Stimulated activated CD8-positive, alpha-beta memory T cell treated with anti-CD3 and anti-CD28 coated beads, Interleukin-2, amount 100 ng/mL, for 1 hour (primary cell): ENCODE measurements at places on chromosomes 1 and 21.

GRCh38 chr1:168365719-168366479 is 85.2 kb downstream of the TBX19 start:
- no peak for DNase-seq

DNA sequence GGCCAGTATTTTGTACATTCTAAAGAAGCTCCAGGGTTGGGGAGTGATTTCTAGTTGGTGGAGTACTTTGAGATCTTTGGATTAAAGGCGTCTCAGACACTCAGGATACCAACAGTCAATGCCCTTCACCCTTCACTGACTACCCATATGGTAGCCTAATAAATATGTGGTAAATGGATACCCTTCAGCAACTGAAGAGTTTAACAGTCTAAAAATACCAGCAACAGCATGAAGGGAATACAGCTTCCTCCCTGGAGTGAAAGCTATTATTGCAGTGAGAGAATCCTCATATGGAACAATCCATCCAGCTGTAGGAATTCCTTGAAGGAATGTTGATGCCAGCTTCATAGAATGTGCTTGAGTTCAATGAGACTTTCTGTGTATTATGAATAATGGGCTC is 26.8 kb downstream of the DNAJC11 start:
- DNase-seq: no peak

DNA sequence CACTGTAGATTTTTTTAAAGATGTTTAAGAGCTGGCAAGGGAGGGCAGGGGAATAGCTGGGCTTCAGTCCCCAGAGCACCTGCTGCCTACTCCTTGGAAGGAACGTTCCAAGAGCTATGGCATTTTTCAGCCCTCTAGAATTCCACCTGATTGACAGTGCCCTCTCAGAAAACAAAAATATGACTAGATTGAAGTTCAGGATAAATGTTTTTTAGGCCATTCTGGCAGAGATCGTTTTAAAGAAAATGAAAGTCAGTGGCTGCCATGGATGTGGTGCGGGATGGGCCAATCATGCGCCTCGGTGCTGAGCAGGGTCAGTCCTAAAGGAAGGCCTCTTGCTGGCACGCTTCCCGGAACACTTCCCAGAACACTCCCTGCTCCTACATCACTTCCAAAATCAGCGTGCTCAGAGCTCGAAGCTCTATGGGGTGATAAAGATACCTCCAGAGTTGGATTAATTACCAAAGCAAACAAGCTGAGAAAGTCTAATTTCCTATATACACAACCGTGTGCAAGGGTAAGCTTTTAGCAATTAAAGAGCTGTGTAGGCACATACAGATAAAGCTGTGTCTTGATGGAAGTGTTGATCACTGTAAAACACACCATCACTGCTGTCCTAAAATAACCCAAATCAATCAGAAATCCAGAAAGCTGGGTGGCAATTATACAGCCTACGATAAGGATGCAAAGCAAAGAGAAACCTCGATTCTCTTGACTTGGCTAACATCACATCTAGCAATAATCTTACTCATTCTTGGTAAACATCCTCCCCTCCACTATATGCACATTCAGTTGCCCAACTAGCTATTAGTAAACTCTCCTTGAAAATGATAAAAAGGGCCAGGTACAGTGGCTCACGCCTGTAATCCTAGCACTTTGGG is 34.6 kb downstream of the TGFBR3 start:
- no peak for DNase-seq

DNA sequence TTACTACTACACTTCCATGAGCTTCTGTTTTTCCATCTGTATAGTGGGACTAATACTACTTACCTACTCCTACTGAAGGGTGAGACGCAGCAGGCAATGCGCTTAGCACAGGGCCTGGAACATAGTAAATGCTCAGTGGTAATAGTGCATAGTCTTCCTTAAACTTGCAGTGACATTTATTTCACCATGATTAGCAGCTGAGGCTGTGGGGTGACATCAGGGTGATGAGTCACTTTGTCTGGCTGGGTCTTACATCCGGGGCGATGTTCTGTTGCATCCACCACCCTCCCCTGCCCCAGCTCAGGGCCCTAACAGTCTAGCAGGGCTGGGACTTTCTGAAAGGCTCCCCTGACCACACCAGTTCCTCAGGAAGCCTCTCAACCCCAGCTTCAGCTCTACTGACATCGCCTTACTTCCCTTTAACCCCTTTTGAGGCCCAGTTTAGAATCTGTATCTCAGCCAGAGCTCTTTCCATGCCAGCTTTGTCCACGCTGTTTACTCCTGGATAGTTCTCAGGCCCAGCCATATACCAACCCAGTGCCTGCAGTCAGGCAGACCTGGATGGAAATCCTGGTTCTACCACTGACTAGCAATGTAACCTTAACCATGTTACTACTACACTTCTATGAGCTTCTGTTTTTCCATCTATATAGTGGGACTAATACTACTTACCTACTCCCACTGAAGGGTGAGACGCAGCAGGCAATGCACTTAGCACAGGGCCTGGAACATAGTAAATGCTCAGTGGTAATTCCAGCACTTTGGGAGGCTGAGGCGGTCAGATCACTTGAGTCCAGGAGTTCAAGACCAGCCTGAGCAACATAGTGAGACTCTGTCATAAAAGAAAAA is 66.3 kb downstream of the CD58 start:
- peak; percentile 68 for DNase-seq

- DNase-seq: no peak
Measured at GRCh38 chr1:204025917-204026707, 46.8 kb upstream of the SOX13 start.

GRCh38 chr1:44421446-44421884 is 16.4 kb downstream of the RNF220 start:
- no peak for DNase-seq

GRCh38 chr1:20126041-20126805 is 6.9 kb upstream of the PLA2G2D start:
- no peak for DNase-seq
